ENCODE measurements at places on chromosomes 3 and 15.

DNA sequence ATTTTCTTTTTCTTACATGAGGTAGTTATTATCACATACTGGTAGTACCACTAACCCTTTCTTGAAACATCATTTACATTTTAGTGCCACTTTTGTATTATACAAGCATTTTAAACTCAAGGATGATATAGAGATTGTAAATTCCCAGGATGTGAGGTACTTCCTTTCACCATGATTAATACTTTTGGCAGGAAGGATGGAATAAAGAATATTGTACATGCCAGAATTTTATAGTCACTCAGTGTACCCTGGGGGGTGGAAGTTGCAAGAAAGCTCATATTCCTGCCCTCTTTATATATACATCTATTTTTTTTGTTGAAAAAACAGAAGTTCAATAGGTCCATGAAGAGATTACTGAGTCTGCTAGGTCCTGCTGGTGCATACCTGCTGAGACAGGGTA lies 141.0 kb upstream of the PLSCR5 start:
- DNase-seq, result no peak

- DNase-seq, result no peak
Measured at GRCh38 chr3:64384561-64384960, 159.3 kb upstream of the PRICKLE2 start.

- DNase-seq, result no peak
Measured at GRCh38 chr3:144270100-144270499, 298.5 kb downstream of the DIPK2A start.

DNA sequence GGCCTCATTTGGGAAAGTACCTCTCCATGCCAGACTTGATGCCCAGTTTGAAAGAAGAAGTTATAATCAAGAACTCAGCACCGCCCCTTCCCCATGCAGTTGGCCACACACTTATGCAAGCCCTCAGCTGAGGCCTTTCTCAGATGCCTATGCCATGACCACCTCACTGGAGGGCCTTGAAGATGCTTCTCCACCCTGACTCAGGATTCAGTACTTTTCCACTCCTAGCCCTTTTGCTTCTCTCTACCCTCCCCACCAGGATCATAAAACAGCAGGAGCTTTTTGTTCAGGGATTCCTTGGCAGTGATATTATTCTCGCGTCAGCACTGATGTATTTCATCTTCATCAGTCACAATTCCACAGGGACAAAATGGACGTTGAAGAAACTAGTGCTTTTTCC lies 313.5 kb downstream of the PYDC2 start:
- no peak for DNase-seq

- DNase-seq, result peak; percentile 28
Measured at GRCh38 chr3:15310491-15311370, 21.7 kb downstream of the SH3BP5 start.

GRCh38 chr15:69170597-69170996 lies 10.2 kb downstream of the GLCE start:
- peak; percentile 15 for DNase-seq

DNA sequence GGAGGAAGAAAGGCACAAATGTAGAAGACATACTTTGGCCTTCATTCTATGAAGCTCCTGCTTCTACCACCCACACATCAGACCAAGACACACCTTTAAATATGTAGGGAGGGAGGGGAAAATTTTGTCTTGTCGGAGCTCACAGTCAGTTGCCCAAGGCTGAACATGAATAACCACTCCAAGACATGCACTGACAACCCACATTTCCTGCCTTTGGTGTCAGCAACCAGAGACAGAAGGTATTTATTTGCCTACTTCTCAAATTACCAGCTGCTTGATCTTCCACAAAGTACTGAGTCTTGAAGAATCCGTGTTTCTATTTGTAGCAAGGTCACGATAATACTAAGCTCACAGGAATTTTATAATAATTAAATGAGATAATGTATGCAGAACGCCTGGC lies 169.7 kb downstream of the KCNMB2 start:
- DNase-seq, result peak; percentile 70

DNA sequence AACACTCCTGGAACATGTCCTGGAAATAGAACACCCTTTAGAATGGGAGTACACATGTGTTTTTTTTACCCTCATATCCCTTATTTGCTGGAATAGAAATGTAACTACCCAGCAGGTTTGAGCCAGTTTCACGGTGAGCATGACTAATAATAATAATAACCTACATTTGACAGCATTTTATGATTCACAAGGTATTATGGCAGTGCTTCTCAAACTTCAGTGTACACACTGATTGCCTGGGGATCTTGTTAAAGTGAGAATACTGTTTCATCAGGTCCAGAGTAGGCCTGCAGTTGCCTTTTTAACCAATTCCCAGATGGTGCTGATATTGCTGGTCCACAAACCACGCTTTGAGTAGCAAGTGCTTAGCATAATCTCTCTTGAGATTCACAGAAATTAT lies 63.9 kb downstream of the NFKBIZ start:
- DNase-seq, result no peak

- no peak for DNase-seq
Measured at GRCh38 chr3:187662848-187663409, 7.3 kb downstream of the SST start.

- DNase-seq, result peak; percentile 5
Measured at GRCh38 chr15:78243491-78243941, 9.2 kb upstream of the ACSBG1 start.

- DNase-seq, result no peak
Measured at GRCh38 chr15:95559875-95560394, 770.6 kb upstream of the NR2F2 start.

GRCh38 chr3:17087509-17087908 lies 202.8 kb downstream of the PLCL2 start:
- no peak for DNase-seq

GRCh38 chr3:11660242-11660641 lies 16.5 kb upstream of the VGLL4 start:
- peak; percentile 15 for DNase-seq

DNA sequence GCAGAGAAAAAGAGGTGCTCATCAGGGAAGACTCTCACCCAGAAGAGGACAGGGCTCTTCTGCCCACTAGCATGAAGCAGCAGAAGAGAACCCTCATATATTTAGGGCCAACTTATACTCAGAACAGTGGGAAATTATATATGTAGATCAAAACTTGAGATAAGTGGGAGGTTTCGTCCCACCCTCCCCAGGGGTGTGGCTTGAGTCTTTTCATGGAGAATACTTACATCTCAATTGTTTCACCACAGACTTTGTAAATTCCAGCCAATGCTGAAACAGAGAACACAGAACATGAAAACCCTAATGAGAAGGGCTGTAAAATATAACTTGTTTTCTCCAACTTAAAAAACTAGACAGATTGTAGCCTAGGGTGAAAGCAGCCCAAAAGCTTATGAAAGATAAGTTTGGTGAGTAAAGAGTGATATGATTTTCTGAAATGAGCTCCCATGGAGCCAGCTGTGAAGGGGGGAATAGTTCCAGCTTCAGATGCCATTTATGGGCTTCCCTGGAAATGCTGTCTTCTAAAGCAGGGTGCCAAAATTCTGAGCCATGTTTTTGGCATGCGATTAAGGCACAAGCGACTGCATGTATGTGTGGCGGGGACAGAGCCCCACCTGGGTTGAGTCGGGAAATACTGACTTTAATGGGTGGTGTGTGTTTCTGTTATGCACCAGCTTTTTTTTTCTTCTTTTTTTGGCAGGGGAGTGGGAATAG lies 92.9 kb downstream of the WDR76 start:
- DNase-seq, result no peak

DNA sequence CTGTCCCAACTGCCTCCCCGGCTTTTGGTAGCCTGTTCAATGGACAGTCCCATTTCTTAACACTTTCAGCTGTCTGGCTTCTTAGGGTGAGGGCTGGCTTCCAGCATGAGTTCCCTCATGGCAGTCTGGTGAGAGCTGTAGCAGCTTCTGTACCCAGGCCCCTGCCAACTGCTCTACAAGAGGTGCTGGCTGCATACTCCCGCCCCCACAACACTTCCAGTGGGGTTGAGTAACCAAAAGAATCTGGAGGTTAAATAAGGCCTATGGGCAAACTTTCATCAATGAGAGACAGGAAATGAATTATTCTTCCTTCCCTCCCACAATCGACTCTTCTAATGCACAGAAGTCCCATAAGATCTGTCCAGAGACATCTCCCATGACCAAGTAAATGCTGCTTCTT lies 145.0 kb downstream of the NEK10 start:
- DNase-seq, result no peak

- DNase-seq, result no peak
Measured at GRCh38 chr3:98809557-98809956, 46.4 kb downstream of the ST3GAL6 start.

DNA sequence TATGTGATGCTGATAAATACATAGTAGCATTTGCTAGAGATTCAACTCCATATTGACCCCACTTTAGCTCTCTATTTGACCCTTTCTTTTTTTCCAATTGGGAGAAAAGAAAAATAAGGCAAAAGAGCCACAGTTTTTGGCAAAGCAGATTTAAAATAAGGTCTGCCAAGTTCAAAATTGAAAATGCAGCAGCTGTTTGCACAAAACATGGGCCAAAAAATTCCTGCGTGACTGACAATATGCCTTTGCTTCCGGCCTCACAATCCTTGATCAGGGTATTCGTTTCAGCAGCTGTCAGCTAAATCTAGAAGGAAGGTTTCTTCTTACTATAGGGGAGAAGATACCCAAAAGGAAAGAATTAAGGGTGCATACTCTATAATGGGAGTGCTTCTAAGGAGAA lies 563.5 kb upstream of the CCDC54 start:
- DNase-seq, result no peak

Data from DMS53 (cell line).